ENCODE measurements at places on chromosomes 13 and 19. TPM values are rescaled to one million over a fixed set of nuclear protein-coding genes. Genes with fewer than 3 reads are reported as not detected.
A peak's percentile ranks its signal among the peaks of the same experiment; 100 is the strongest.

DNA sequence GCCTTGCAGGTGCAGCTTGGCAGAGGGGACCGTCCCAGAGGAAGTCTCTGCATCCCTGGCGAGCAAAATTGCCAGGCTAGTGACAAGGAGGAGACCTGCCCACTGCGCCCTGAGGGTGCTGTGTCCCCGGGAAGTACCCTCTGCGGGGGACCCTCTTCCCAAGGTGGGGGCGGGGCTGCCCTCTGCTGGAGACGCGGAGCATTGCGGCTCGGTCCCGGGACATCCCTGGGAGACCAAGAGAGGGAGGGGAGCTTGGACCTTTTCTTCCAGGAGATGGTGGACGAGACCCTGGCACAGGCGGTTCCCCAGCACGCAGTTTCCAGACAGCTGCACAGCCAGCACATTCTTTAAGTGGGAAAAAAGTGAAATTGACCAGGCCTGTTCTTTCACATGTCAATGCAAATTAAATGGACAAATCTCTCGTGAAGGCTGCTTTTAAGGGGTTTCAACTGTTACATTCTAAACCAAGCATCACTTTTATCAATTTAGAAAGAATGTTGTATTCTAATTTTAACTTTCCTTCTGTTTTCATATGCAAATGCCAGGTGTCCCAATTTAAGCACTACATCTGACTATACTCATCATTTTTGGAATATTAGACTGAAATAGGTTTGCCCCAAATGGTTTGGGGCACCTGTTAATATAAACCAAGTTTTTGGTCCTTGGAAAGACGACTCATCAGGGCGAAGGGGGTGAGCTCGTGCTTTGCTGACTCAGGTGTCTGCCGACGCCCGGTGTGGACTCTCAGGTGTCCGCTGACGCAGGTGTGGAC is 60.7 kb downstream of the MCF2L start:
- no peak for DNase-seq

DNA sequence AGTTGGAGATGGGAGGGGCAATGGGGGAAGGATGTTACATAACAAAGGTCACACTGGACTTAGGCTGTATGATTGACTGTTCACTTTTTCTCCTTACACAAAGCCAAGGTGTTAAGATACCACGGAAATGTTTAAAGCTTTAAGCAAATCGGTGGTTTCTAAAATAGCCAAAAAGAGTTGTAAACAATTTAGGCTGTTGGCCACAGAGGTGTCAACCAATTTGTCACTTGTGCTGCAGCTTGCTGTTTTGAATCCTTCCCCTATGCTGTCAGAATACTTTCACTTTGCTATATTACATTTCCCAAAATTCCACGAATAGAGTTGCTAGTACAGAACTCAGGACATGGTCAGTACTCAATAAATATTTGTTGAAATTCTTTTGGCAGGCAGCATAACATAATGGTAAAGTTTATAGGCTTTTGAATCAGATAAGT is 149.3 kb downstream of the VWA8 start:
- no peak for DNase-seq

DNA sequence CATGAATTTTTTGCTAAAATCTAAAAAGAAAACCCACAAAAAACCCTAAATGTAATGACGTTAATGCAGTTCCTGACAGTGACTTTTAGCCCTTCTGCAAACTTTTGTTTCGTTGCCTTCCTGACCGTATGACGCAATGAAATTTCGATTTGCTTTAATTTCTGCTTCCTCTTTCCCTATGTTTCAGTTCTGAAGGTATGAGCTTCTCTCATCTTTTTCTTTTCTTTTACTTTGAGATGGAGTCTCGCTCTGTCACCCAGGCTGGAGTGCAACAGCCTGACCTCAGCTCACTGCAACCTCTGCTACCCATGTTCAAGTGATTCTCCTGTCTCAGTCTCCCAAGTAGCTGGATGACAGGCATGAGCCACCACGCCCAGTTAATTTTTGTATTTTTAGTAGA is 6.1 kb upstream of the LILRA5 start:
- no peak for DNase-seq

DNA sequence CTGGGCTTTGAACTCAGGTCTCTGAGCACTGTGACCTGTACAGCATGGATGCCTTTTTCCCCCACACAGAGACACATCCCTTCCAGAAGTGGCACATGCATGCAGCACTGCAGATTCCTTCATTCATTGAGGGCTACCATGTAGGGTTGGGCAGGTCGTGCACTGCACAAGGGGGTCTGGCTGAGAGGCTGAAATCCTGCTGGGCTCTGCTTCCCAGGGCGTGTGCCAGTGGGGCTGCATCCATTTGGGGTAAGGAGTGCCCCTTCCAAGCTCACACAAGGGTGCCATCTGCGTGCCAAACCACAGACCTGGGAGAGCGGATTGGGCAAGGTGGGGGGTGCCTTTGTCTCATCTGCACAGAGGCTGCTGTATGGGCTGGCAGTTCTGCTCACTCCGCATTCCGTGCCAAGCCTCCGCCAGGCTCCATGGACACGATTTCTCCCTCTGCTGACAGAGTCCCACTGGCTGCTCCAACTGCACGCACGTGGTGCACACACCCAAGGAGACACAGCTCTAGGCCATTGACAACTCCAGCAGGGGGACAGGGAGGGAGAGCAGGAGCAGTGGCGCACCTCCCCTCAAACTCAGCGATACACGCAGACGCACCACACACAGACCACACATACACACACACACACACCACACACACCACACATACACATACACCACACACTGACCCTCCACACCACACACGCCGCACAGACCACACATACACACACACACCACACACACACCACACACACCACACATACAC is 4.5 kb upstream of the SHISA7 start:
- DNase-seq, result no peak

DNA sequence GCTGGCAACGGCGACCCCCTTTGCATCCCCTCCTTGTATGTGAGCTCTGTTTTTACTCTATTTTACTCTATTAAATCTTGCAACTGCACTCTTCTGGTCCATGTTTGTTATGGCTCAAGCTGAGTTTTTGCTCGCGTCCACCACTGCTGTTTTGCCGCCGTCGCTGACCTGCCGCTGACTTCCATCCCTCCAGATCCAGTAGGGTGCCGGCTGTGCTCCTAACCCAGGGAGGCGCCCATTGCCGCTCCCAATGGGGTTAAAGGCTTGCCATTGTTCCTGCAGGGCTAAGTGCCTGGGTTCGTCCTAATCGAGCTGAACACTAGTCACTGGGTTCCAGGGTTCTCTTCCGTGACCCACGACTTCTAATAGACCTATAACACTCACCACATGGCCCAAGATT is 2704.4 kb downstream of the PCDH9 start:
- DNase-seq, result no peak

Gene KCNK6
- total RNA-seq, result 1.9 TPM

Gene SLC5A5
- total RNA-seq, result not detected

Gene NBEA
- total RNA-seq, result 1.5 TPM

- DNase-seq, result peak; percentile 58
Measured at GRCh38 chr13:99085808-99086266, 108.0 kb upstream of the DOCK9 start.

DNA sequence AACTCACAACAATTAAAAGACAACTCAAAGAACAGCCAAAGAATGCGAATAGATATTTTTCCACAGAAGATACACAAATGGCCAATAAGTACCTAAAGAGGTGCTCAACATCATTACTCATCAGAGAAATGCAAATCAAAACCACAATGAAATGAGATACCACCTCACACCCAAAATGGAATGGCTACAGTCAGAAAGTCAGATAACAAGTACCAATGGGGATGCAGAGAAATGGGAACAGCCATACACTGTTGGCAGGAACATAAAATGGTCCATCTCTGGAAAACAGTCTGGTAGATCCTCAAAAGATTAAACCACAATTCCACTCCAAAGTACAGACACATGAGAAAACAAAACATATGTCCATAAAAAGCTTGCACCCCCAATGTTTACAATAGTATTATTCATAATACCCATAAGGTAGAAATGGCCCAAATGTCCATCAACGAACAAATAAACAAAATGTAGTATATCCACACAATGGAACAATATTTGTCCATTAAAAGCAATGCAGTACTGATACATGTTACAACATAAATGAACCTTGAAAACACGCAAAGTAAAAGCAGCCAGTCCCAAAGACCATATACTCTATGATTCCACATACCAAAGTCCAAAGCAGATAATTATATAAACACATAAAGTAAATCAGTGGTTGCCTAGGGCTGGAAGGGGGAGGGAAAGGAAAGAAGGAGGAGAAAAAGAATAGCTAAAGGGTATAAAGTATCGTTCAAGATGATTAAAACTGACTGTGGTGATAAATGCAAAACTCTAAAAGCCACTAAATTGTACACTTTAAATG is 19.6 kb downstream of the USP12 start:
- no peak for DNase-seq

Gene FXYD7
- total RNA-seq, result not detected

GRCh38 chr19:28425046-28425931 is 787.7 kb downstream of the UQCRFS1 start:
- DNase-seq, result no peak

DNA sequence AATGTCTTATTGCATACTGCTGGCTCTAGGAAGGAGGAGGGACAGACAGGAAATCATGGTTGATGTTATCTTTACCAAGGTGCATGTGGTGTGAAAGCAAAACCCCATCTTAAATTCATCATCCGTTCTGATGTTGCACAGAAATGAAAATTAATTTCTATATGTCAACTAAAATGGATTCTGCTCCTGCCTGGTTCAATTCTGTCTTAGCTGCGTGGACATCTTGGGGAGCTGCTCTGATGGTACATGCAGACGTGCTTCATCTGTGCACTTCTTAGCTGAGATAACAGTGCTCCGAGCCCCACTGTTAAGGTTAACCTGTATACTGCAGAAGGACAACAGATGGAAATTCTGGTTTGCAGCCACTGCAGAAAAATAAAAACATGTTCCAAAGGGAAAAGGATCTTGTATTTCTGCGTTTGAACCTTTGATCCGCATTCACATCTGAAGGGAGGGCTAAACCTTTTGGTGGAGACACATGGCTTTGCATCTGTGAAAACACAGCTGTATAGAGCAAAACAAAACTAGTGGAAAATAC is 155.6 kb downstream of the TM9SF2 start:
- no peak for DNase-seq

GRCh38 chr13:100573121-100573520 is 15.5 kb downstream of the GGACT start:
- DNase-seq, result peak; percentile 72

Gene TRAPPC6A
- total RNA-seq, result 13.1 TPM

Gene NLRP5
- total RNA-seq, result not detected

- DNase-seq, result no peak
Measured at GRCh38 chr13:26420282-26420960, 137.1 kb upstream of the WASF3 start.

GRCh38 chr19:39645800-39646411 is 9.8 kb upstream of the LGALS16 start:
- DNase-seq, result no peak

Gene SLC25A42
- 68.1 TPM for total RNA-seq

Gene ATP4A
- not detected for total RNA-seq

DNA sequence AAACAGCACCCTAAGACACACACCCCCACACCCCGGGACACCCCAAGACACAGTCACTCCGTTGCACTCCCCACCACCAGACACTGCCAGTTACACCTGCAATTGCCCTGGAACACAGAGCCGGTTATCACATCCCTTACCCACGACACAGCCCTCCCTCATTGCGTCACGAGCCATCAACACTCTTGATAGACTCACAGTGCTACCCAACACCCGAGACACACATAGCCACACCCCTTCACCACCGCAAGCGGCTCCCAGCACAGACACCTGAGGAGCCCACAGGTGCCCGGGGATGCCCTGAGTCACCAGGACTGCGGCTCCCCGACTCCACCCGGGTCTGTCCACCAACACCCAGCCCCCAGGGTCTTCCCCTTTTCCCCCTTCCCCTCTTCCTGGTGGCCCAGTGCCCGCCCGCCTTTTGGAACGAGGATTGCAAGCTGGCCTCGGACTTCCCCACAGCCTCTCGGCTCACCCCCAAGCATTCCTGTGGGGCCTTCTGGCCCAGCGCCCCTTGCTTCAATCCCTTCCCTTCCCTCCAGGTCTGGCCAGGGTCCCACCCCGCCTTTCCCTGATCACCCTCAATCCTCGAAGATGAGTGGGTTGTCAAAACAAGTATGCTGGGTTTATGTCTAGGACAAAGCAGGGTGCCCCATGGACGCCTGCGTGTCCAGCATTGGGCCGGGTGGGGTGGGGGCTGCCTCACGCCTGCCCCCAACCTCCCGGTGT is 1.7 kb upstream of the PTGER1 start:
- no peak for DNase-seq

DNA sequence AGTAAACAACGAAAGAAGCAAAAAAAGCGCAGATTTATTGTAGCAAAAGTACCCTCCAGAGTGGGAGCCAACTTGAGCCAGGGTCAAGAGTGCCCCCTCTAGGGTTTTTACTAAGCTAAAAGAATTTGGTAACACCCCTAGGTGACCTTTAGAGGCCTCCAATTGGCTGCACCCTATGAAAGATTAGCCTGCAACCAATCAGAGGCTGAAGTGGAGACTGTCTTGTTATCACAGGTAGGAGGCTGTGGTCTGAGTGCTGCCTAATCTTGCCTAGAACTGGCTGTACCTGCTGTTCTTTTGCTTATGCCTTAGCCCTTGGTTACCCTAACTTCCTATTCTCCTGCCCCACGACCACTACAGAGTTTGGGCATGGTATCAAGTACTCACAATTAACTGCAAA is 38.3 kb downstream of the ANKRD10 start:
- no peak for DNase-seq

- no peak for DNase-seq
Measured at GRCh38 chr13:48840366-48840765, 135.3 kb upstream of the FNDC3A start.

DNA sequence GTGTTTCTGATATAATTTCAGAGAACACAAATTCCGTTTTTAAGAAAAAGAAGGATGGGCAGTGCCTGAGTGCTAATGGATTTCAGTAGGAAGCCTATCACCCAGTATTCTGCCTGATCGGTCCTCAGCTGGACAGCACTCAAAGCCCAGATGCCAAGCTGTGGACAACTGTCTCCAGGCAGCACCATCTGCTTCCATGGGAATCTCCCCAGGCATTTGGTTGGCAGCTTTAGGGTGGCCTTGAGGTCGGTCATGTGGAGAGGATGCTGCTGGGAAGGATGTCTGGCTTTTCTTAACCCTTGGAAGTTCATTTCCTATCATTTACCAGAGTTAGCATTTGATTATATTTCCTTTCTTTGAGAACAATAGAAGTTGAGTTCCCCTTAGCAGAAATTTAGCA is 311.7 kb downstream of the TBC1D4 start:
- DNase-seq, result no peak

Gene ZNF540
- total RNA-seq, result 0.37 TPM

- DNase-seq, result no peak
Measured at GRCh38 chr13:63435667-63436324, 2020.1 kb upstream of the PCDH20 start.

Gene ELOF1
- 26.2 TPM for total RNA-seq

DNA sequence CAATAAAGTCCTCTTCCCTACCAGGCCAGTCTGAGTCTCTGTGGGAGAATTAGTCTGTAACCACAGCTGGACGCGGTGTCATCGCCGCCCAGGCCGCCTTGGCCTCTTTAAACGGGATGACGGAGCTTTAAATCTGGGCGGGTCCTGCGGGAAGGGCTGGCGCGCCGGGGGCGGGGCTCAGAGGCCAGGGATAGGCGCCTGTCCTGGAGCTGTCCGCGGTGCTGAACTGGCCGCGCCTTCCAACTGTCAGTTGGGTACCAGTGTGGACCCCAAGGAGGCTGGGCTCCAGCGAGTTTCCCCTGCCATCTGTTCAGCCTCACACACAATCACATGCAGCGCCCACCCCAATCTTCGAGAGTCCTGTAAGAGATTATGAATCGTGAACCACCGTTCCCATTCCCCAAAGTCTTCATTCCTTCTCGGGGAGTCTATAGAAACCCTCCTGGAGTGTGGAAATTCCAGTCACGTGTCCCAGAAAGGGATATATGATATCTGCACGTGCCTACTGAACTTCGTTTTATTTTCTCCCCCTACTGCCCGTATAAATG is 11.5 kb downstream of the APLP1 start:
- DNase-seq, result peak; percentile 92

Measured in right lobe of liver (tissue), 6 donors.